ENCODE measurements at places on chromosomes 11 and 22.
A peak's percentile ranks its signal among the peaks of the same experiment; 100 is the strongest.

DNA sequence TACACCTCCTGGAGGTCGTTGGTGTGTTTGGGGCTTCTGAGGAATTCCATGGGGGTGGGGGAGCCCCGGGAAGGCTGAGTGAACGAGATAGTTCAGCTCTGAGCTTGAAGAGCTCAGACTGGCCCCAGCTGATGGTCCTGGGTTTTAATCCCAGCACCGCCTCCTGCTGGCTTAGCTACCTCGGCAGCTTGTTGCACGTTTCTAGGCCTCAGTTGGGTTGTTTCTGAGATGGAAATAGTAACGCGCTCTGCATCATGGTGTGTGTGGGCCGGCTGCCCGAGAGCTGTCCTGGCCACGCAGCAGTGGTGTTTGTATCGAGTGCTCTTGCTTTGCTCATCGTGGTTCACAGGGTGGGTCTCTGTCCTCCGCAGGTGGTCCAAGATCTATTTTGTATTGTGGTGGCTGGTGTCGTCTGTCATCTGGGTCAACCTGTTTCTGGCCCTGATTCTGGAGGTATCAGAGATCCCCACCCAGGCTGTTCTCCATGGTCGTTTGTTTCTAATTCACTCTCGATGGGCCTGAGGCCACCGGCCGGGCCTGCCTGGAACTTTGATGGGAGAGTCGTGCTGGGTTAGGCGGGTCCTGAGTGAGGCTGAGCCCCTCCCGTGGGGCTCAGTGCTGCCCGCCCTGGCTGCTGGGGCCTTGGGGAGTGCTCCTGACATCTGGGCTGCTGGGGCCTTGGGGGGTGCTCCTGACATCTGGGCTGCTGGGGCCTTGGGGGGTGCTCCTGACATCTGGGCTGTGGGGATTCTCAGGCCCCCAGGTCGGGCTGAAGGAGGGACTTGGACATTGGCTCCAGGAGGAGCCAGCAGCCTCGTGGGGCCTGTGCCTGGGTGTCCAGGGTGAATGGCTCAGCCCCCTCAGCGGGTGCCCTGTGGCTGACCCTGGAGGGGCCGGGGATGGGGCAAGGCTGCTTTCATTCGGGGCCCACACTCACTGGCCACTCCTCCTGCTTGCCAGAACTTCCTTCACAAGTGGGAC is 37.7 kb downstream of the TPCN2 start:
- no peak for DNase-seq

- DNase-seq: no peak
Measured at GRCh38 chr22:27416511-27417420, 384.8 kb downstream of the MN1 start.

- no peak for DNase-seq
Measured at GRCh38 chr11:69155302-69156234, at the start of gene SMIM38. Gene SMIM38, plus strand, starts transcription at chr11:69155935. Its CDS starts 1,912 bp downstream, at chr11:69157847.

GRCh38 chr11:77771135-77771534 is 49.4 kb downstream of the RSF1 start:
- DNase-seq: no peak

DNA sequence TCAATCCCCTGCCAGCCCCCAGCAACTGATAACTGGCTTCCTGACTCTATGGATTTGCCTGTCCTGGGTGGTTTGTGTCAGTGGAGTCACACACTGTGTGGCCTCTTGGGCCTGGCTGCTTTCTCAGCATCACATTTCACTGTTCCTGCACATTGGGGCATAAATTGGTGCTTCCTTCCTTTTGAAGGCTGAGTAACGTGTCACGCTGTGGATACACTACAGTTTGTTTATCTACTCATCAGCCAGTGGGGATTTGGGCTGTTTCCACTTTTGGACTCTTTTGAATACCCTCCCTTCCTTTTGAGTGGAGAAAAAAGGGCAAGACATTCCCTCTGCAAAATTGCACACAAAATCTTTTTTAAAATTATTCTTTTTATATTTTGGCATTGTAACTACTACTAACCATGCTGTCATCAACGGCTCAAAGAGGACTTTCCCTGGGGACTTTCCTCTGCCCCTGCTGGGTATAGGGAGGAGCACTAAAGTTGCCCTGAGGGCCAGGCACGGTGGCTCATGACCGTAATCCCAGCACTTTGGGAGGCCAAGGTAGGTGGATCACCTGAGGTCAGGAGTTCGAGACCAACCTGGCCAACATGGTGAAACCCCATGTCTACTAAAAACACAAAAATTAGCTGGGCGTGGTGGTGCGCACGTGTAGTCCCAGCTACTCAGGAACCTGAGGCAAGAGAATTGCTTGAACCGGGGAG is 7.8 kb upstream of the CELSR1 start:
- no peak for DNase-seq

DNA sequence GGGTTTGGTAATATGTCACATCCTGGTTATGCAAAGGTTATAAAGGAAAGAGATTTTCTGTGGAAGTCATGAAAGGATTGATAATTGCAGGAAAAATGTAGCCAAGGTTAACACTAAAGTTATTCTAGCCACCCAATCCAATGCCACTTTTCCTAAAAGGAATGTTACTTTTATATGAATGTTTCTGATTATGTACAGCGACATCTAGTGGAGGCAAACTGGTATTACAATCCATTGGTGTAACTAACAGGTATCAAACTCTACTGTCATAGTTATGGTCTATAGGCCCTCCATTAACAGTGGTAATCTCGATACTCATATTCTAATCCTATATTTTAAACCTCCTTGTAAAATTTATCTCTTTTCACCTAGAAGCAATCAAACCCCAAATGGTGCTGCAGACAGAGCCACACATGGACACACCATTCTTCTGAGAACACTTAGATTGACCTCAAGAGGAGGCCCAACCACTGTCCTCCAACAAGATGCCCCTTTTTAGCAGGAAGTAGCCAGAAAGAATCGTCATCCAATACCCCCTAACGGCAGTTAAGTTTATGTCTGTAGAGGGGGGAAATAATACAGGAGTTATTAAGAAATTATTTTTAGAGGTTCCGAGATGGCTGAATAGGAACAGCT is 74.9 kb upstream of the RAG2 start:
- DNase-seq: peak; percentile 50

DNA sequence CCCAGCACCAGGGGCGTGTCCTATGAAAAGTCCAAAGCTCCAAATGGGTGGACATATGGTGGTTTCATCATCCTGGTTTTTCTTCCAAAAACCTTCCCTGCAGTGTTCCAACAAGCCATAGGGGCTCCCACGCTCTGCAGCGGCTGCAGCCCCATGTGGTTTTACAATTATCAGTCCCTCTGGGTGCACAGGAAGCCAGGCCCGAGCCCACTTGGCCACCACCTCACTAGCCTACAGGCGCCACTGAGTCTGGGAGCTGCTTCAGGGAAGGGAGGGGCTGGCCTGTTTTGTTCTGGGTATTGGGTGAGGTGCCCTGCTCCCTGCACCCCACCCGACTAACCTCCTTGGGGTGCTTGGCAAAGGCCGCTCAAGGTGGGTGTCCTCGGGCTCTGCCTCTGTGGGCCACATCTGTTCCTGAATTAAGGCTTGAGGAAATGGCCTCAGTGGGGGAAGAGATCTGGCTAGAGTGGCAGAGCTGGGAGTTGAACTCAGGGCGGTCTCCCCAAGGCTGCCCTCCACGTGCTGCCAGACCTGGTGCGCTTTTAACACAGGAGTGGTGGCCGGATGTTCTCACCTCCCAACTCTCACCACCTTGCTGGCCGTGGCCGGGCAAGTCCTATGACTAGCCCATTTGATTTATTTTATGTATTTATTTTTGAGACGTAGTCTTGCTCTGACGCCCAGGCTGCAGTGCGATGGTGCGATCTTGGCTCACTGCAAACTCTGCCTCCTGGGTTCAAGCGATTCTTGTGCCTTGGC is 5.3 kb upstream of the CDC42BPG start:
- peak; percentile 27 for DNase-seq

GRCh38 chr11:33321422-33321821 is 64.2 kb downstream of the HIPK3 start:
- no peak for DNase-seq

- DNase-seq: no peak
Measured at GRCh38 chr11:19323502-19323901, 82.8 kb upstream of the E2F8 start.

DNA sequence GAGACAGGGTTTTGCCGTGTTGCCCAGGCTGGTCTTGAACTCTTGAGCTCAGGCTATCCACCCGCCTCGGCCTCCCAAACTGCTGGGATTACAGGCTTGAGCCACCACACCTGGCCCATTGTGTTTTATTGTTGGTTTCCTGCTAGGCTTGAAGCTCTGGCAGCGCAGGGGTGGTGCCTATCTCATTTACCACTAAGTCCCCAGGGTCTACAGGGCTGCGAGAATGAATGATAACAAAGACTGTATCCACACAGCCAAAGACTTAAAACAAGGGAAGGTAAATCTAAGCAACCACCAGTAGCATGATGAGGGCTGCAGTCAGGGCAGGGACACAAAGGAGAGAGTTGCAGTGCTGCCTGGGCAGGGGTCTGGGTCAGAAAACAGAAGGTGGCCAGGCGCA is 37.3 kb upstream of the XBP1 start:
- DNase-seq: no peak

GRCh38 chr22:45548991-45549761 is 46.5 kb downstream of the FBLN1 start:
- no peak for DNase-seq

DNA sequence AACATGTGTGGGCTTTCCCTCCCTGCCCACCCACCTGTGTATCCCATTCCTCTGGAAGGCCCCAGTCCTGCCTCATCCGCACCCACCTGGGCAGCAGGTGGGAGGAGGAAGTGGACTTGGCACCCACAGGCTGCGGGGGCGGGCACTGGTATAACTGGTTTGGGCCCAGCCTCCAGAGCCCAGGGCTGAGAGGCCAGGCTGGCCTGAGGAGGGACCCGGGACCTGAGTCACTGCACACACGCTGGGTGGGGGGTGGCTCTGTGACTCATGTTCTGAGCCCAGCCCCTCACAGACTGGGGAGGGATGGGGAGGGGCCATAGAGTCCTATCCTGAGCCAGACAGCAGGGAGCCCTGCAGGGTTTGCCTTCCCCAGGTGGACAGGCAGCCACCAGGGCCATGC is 16.7 kb downstream of the PHLDA2 start:
- no peak for DNase-seq

DNA sequence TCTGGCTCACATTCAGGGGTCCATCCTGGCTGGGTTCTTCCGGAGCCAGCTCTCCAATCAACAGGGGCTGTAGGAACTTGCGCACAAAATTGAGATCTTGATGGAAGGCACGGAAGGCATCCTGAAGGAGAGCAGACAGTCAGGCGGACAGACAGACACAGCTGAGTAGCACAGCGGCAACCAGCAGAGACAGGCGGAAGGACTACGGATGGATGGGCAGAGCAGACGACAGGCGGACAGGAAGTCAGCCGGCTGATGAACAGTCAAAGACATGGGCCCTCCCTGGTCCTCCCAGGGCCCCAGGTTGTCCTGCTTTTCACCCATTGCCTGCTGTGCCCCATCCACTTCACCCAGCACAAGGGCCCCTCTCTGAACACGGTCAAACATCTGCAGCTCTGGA is 11.3 kb downstream of the FADS3 start:
- no peak for DNase-seq

DNA sequence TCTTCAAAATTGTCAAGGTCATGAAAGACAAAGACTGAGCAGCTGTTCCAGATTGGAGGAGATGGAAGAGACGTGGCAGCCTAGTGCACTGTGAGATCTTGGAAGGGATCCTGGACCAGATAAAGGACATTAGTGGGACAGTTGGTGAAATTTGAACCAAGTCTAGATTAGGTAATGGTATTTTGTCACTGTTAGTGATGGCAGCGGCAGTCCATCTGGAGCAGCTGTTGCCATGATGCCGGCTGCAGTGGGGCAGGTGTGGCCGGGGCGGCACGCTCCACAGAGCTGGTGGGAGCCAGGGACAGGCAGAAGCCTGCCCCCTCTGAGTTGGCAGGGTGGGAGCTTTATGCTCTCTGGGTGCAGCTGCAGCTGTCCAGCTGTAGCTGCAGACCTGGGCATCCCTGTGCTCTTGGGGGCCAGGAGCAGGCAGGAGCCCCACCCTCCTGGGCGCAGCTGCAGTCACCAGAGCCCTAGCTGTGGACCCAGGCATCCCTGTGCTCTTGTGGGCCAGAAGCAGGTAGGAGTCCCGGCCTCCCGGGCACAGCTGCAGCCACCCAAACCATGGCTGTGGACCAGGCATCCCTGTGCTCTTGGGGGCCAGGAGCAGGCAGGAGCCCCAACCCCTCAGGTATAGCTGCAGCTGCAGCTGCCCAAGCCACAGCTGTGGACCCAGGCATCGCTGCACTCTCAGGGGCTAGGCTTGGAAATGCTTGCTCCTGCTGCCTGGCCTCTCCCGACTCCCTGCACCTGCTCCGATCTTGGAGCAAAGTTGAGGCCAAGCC is 20.7 kb downstream of the DIXDC1 start:
- no peak for DNase-seq

DNA sequence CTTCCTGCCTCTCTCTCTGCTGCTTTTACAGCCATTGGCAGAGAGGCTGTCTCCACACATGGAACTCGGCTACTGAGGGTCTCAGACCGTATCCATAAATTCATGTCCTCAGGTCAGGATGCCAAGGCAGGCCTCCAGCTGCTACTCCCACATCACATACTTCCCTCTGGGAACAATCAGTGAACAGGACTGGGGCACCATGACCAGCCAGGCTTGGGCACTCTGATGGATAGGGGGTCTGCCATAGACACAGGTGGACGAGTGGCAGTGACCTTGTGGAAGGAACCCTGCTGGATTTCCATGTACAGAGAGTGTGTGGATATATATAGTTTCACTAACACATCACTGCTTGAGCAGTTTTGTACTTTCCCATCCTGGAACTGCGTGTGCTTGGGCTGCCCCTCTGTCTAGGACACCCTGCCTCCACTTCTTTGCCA is 97.7 kb upstream of the PARVA start:
- no peak for DNase-seq

- DNase-seq: no peak
Measured at GRCh38 chr11:122633219-122633829, 22.2 kb upstream of the UBASH3B start.

- no peak for DNase-seq
Measured at GRCh38 chr11:66146074-66146473, 76.0 kb downstream of the PACS1 start.

- DNase-seq: no peak
Measured at GRCh38 chr11:116311206-116311605, 461.6 kb downstream of the BUD13 start.

DNA sequence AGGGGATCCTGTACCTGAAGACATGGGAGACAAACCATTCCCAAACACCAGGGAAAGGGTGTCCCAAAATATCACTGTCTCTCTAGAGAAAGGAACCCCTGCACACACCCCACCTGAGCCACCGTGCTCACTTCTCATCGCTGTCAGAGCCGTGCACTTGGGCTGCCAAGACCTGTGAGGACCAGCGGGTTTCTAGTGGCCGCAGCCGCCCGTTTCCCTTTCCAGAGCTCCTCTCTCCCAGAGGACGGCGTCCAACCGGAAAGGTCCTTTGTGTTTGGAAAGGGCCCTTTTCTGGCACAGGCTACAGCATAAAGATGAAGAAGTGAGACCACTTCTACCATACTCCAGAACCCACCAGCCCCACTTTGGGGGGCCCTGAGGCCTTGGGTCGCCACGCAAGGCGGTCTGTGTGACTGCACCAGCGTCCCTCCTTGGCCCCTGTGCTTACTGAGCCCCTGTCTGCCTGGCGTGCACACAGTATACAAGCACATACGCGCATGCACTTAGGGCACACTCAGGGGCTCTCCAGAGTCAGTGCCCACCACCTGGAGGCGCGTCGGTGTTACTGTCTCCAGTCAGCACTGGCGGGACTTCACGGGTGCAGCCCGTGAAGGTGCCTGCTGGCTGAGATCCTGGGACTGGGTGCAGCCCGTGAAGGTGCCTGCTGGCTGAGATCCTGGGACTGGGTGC is 381.8 kb downstream of the TBC1D22A start:
- DNase-seq: no peak

All from CD8-positive, alpha-beta T cell (primary cell).